Right hindlimb (tissue), 1 donor: ENCODE measurements at places on chromosomes 2 and 18.

GRCh38 chr2:8594731-8595427 lies 87.0 kb upstream of the ID2 start:
- no peak for DNase-seq

DNA sequence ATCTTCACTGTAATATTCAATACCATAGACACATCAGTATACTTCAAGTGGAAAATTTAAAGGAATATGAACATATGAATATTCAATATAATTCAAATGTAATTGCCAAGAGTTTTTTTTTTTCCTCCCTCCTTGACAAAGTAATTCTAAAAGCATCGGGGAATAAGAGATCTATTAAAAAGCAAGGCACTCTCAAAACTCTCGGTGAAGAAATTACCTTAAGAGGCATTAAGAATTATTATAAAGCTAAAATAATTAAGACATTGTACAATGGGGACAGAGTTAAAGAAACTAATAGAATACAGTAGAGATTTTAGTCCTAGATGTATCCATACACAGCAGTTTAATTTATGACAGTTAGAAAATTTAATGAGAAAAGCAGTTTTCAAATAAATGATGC lies 390.0 kb upstream of the SLC8A1 start:
- DNase-seq = no peak

GRCh38 chr2:176085861-176086771 lies 2.4 kb upstream of the EVX2 start:
- peak; percentile 63 for DNase-seq

DNA sequence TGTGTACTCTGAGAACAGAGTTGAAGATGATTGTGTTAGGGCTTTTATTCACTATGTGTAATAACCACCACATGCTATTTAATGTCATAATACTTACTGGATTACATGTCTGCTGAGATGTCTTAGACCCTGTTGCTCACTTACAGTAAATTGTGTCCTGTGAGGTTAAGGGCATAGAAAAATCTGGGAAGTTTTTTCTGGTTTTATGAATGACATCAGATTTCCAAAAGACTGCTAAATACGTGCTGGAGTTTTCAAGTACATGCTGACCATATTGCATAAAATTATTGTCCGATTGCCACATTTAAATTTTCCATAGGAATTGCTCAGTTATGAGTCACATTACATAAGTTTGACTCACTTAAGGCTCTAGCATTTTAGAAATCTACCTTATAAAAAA lies 96.7 kb upstream of the COL5A2 start:
- no peak for DNase-seq

DNA sequence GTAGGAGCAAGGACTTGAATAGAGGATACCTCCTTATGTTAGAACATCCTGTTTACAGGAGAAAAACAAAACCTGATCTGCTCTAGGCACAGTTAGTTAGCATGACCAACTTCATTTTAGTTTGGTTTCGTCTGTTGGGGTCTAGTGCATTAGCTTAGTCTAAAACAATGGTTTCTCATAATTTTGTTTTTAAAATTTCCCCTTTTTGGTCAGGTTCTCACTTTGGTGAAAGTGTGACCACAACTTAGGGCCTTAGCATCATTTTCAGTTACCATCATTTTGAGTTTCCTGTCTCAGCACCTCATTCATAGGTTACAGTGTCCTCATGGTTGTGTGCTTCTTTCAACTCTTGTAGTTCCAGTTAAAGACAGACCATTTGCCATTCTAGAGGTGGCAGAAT lies 1277.0 kb upstream of the SLC39A10 start:
- DNase-seq = no peak

GRCh38 chr2:30481323-30481800 lies 34.3 kb downstream of the LCLAT1 start:
- DNase-seq = peak; percentile 30

GRCh38 chr2:6492573-6492972 lies 373.1 kb downstream of the CMPK2 start:
- no peak for DNase-seq

GRCh38 chr2:26849056-26849999 lies 1.4 kb downstream of the DPYSL5 start:
- no peak for DNase-seq

GRCh38 chr2:169982929-169983328 lies 155.7 kb downstream of the UBR3 start:
- no peak for DNase-seq

GRCh38 chr2:28347193-28347592 lies 45.5 kb upstream of the FOSL2 start:
- DNase-seq = no peak

DNA sequence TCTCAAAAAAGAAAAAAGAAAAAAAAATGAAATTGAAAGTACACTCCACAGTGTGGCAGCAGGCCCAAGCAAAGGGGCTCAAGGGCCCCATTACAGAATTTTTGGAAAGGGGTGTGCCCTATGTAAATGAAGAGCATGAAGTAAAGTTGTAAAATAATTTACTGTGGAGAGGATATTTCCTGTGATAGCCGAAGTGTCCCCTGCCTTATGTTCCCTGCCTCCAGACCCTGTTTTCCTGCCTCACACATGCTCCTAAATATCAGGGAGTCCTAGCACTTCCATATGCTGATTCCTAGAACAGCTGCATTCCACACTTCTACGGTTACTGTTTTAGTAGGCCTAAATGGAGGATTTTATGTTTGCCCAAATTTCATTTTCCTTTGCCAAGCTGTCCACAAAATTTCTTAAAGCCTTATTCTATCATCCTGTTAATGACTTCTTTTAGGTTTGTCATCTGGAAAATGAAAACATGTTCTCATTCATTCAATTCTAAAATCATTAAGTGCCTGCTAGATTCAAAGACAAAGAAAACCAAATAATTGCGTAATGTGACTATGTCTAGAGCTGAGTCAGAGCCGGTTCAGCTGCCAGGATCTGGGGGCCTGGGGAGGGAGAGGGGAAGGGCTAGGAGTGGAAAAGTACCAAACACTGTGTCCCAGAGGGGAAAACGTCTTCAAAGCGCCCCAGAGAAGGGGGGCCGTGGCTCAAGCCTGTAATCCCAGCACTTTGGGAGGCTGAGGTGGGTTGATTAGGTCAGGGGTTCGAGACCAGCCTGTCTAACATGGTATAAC lies 25.9 kb upstream of the IMPA2 start:
- peak; percentile 87 for DNase-seq

DNA sequence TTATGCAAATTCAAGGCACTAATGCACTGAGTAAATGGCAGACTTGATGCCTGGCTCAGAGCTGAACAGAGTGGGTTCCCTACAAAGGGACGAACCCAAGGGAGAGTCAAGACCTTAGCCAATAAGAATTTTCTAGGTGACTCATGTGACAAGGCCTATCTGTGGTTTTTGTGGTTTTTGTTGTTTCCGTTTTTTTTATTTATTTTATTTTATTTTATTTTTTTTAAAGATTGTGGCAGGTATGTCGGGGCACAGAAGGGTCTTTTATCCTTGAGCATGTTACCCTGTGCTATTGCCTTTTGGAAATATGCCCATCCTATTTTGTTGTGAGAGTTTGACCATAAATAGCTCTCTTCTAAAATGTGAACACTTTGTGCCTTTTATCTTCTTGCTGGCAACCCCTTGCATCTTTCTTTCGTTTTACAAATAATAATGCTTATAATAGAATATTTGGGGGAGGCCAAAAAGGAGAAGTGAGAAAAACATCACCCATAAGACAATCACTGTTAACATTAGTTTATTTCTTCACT lies 113.4 kb upstream of the AQP4 start:
- DNase-seq = no peak

DNA sequence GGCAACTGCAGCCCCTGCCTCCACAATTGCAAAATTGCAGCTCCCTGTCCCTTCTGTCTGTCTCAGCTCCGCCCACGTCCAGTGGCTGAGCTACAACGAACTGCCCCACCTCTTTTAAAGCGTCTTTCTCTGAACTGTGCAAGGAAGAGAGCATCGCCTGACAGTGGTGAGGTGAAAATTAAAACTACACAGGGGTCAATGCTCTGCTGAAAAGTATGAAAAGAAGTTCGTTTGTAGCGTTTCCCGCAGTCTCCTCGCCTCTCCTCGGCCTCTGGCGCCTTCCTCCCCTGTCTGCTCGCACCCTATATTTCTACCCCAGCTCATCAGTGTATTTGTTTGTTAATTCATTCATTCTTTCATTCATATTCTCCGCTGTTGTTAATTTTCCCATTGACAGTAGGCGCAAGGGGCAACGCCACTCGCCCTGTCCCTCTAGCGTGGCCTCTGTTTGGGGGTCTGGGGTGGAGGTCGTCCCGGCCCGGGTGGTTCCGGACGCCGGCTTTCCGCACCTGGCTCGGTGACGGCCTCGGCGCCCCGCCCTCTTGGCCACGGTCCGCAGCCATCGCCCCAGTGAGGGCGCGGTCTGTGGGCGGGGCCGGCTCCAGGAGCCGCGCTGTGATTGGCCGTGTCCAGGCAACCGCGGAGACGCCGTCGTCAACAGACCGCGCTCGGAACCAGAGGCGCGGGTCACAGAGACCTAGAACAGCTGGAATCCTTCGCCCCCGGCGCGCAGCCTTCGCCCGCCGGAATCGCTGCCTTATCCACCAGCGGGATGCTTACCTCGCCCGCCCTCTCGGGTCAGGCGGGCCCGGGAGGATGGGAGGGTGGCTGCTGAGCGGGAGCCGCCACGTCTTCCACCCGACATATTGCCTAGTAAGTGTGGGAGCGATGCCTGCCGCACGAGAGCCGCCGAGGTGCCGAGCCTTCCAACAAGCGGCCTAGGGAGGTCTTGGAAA lies at the start of gene VWA3B:
Gene VWA3B, plus strand, starts transcription at position 677 of the 956 bp plus-strand sequence. CDS start 5,926 bp downstream, outside the sequence.
- DNase-seq = peak; percentile 67

GRCh38 chr18:30481871-30482270 lies 560.7 kb downstream of the DSC3 start:
- no peak for DNase-seq

- peak; percentile 25 for DNase-seq
These were observed 63.7 kb downstream of the COL4A3 start for GRCh38 chr2:227228061-227228667.

- no peak for DNase-seq
These were observed 211.3 kb upstream of the BOD1L2 start for GRCh38 chr18:56935434-56936040.

GRCh38 chr2:106099691-106100090 lies 94.4 kb downstream of the UXS1 start:
- DNase-seq = no peak

DNA sequence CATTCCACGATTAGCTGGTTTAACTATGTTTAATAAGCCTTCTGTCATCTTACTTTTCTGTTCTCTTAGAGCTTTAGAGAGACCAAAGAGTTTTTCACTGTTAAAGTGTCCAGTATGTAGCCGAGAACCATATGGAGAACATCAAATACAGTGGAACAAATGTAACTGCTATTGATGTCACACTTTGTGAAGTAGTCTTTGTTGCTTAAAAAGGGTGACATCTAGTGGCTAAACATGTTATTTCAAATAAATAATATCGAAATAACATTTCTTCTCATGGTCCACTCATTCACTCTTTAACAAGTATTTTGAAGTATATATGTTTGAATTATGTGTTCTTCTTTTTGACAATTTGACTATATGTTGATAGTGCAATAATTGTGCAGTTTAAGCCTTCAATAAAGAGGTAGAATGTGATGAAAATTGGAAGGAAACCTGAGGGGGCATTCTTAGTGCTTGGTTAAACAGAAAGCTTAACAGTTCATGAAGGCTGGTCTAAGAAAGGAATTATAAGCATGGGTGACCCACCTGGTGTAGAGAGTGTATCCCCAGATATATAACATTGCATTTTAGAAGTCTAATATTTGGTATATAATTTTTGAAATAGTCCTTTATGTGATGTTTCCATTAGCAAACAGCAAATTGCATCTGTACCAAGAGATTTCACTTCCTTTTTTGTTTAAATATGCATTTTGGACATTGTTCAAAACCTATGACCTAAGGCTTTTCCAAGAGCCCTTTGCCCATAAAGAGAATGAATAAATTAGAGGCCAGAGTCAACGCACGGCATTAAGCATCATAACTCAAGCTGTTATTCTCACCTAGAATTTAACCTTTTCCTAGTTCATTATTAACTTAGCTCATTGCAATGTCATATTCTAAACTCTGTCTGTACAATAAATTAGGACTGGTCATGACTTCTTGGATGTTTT lies 112.1 kb downstream of the KYNU start:
- no peak for DNase-seq

GRCh38 chr2:120878970-120879369 lies 143.3 kb downstream of the GLI2 start:
- no peak for DNase-seq

GRCh38 chr2:170305711-170306110 lies 127.8 kb downstream of the MYO3B start:
- no peak for DNase-seq

DNA sequence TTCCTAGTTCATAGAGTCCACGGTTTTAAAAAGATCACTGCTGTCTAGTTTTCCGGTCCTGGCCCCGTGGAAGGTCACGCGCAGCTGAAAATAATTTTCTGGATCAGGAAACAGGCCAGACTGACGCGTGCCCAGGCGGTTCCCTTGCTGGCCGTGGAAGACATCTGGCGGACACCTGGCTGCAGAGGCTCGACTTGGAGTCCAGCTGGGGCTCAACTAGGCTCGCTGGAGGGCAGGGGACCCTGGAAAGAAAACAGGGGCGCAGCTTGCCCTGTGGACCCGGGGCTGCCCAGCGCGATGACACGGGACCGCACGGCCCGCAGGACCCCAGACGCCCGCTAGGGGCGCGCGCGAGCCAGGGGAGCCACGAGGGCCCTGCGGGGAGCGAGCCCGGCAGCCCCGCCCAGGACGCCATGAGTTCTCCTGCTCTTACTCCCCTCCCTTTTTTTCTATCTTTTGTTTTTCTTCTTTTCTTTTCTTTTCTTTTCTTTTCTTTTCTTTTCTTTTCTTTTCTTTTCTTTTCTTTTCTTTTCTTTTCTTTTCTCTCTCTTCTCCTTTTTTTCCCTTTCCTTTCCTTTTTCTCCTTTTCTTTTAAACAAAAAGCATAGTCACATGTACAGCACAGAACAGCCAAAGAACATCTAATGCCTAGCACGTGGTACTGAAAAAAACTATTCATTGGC lies 43.2 kb upstream of the UBE2F start:
- DNase-seq = peak; percentile 81

DNA sequence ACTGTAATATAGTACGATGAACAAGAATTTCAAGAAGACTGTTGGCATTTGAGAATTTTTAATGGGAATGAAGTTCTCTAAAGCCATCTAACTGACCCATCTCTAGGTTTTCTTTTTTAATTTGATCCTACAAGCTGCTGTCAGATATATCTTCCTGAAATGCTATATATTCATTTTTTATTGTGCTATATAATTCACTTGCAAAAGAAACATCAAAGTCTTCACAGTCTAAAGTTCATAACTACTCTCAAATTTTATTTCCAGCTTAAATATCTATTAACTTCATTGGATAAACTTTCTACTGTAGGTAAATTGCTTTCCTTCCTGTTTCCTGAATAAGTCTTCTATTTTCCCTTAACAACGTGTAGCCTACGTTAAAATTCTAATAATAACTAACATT lies 3.7 kb downstream of the SCYGR2 start:
- DNase-seq = no peak
